Inflammatory macrophage treated with lipopolysaccharide for 1 hour (primary cell): ENCODE measurements at places on chromosomes 5 and 9.
A peak's percentile ranks its signal among the peaks of the same experiment; 100 is the strongest.

GRCh38 chr5:73783828-73784227, 157.8 kb downstream of the ARHGEF28 start:
- DNase-seq: peak; percentile 78

GRCh38 chr9:70362952-70363351, 51.5 kb downstream of the KLF9 start:
- no peak for DNase-seq

GRCh38 chr5:139271201-139272027, 22.1 kb upstream of the MATR3 start:
- no peak for DNase-seq

- no peak for DNase-seq
Observed at GRCh38 chr9:89436326-89436725, 61.6 kb downstream of the SEMA4D start.

GRCh38 chr9:69140123-69140735, 33.8 kb upstream of the TJP2 start:
- no peak for DNase-seq

DNA sequence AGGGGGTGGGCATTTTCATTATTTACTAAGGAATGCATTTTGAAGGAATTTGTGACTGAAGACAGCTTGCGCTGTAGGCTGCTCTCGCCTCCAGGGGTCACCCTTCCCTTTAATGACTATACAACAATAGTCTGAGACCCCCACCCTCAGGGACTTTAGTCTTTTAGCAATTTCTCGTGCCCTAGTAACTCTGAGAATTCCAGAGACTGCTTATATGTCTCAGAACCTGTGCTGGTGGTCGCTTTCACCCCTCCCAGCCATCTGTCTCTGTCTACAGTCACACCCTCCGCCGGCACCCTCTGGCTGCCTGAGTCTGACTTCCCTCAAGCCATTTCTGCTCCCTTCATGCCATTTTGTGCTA, 671.4 kb downstream of the NR2F1-AS1 start:
- DNase-seq: no peak

GRCh38 chr5:154015071-154015693, 23.5 kb downstream of the FAM114A2 start:
- no peak for DNase-seq

DNA sequence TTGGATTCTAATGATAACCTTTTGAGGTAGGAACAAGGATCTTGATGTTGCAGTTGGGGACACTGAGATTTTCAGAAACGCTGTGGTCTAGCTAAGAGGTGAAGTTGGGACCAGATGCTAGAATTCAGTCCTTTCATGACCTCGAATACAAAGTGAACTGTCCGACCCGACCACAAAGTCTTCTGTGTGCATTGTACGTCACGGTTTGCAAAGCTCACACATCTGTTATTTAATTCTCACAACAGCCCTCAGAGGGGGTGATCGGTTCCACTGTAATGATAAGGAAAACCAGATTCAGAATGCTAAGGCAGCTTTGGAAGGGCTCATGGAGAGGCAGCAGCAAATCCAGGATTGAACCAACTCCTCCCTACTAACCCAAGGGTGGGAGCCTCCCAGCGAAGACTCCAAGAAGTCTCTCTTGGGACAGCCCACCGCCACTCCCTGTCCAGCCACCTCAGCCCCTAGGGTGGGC, 16.6 kb upstream of the KIF12 start:
- no peak for DNase-seq

- no peak for DNase-seq
Observed at GRCh38 chr5:15993334-15993733, 186.3 kb downstream of the MARCHF11 start.

DNA sequence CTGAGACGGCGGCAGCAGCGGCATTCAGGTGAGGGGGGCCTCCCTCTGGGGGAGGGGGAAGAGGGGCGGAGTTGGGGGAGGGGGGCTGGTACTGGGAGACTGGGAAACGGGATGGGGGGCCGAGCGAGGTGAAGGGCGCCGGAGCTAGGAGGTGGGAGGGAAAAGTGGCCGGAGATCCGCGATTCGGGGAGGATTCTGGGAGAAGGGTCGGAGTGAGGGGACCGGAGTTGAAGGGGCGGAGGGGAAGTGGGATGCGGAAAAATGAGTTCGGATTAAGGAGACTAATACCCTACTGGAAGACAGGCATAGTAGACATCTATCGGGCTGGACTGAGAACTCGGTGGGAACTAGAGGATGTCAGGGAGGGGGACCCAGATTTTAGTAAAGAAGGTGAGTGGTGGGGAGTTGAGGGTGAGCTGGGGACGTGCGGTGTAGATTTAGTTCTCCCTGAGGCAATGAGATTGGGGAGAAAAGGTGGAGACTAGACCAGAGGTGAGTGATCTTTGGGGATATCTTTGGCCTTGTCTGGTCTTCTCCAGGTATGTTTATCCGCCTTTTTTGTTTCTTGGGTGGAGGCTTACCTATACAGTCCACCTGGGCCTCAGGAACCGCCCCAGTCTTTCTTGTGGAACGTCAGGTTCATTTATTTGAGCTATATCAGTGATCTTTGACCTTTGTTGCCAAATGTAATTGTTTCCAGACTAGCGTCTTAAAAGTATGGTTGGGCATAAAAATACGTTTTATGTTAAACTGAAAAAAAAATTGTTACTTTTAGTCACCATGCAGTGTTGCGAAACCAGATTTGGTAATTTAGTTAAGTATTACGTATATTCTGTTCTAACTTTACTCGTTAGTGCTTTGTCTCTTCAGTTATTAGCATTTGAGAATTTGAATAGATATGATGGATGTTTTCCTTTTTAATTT, 632 bp downstream of the UBAP1 start:
- DNase-seq: peak; percentile 93

DNA sequence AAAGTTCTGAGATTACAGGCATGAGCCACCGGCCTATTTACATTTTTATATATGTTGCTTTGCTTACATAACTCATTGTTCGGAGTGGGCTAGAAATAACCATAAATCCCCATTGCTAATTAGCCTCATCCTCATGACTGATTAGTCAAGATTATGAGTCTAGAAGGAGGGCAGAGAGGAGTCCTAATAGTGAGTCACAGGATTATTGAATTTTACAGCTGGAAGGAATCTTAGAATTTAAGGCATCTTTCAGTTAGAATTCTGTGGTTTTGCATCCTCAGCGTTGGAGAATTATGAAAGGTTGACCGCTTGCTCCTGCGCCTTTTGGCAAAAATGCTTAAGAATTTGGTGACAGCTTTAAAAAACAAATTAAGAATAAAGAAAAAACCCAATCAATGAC, 2.6 kb upstream of the PBX3 start:
- no peak for DNase-seq

DNA sequence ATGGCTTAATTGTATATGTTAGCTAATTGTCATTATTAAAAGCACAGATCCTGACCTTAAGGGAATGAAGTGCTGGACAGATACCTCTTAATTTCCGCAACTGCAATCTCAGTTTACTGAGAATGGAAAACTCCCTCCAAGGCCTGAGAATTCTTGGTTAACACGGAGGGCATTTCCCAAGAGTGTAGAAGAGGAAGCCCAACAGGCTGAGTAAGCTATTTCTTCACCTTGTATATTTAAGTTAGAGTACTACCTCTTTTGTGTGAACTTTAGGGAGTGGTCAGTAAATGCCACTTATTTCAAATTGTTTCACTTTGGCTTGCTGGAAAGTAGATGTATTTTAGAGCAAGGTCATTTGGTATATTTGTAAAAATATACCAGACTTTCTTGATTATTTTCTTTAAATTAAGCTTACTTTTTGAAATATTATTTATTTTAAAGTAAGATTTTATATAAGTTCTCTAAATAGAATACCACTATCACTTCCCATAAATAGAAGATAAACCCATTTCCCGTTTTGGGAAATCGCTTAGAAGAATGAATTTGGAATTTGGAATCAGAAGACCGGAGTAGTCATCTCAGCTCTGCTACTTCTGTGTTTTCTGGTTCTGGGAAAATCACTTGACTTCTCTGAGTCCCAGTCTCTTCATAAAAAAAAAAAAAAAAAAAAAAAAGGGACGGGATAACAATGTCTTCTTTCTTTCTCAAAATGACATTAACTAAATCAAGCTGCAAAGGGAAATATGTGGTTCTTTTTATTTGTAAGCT, 26.0 kb upstream of the C9orf72 start:
- peak; percentile 98 for DNase-seq

- DNase-seq: no peak
Observed at GRCh38 chr9:9284201-9284600, 1328.6 kb downstream of the PTPRD start.

DNA sequence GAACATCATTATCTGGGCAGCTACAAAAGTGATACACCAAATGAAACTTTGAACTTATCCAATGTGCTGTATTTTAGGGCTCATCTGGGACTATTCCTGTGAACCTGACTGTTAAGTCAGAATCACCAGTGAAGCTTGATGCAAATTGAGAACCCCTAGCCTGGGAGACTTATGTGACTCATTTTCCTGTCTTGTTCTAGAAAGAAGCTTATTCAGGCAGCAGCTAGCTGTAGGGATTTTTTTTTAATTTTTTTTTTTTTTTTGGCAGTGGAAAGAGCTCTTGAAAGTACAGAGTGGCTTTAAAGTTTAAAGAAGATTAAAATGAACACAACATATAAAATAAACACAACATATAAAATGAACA, 81.1 kb upstream of the TNFAIP8 start:
- DNase-seq: peak; percentile 79

DNA sequence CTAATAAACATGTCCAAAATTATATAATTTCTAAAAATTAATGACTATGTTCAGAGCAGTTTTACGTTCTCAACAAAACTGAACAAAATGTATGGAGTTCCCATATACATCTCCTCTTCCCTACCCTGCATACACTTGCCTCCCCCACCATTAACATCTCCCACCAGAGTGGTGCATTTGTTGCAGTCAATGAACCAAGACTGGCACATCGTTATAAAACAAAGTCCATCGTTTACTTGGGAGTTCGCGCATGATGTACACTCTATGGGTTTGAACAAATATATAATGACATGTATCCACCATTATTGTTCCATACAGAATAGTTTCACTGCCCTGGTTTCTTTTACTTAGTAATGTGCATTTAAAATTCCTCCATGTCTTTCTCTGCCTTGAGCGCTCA, 130.1 kb downstream of the APBA1 start:
- no peak for DNase-seq

DNA sequence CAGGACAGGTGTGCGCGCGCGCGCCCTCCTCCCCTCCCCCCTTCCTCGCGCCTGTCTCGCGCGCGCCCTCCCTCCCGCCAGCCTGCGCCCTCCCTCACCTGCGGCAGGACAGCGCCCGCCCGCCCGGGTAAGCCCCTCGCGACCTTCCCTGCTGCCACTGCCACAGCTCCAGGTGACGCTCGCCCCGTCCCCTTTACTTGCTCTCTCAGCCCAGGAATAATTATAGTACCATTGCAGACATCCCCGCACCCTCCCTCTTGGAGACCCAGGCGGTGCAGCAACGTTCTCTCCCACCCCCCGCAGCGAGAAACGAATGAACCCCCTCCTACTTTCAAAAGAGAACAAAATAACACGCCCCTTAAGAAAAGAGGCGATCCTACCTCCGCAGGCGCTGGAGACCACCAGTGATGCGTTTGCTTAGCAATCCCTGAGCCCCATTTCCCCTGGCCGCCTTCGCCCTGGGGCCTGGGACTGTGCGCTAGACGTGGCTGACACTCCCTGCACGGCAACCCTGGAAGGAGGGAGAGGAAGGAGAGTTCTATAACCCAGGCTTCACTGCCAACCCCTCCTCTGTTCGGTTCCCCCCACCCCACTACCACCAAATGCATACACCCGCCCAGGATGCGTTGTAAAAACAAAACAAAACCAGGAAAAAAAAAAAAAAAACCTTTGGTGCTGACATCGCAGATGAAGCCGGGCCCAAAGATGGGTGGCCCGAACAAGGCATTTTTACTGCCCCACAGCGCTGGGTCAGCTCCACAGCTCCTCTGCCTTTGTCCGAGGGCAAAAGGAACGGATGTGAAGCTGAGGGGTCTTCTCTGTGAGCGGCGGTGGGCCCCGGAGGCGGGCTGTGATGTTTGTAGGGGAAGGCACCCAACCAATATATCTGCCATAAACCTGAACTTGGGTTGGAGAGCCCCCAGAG, 5.6 kb upstream of the PURA start:
- no peak for DNase-seq

DNA sequence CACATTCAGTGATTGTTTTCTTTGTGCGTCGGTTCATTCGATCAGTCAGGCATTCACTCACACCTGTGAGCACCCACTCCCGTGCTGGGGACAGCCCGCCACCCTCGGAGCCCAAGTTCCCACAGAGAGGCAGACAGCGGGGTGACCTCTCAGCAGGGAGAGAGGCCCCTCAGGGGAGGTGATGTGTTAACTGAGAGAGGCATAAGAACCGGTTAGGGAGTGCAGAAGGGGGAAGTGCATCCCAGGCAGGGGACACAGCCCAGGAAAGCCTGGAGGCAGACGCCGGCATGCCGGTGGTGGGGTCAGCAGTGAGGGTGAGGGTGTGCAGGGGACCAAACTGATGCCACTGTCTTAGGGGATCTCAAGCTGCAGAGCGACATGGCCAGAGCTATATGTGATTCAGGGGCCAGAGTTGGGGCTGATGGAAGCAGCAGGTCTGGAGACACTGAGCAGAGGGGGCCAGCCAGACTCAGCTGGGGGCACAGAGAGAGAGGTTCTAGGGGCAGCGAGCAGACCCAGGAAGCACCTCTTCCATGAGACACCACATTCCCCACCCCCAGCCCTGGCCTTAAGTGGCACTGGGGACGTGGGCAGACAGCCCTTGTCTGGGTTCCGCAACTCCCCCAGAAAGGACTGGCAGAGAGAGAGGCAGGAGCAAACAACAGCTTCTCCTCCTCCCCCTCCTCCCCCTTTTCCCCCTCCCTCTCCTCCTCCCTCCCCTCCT, 35.9 kb downstream of the HK3 start:
- no peak for DNase-seq

DNA sequence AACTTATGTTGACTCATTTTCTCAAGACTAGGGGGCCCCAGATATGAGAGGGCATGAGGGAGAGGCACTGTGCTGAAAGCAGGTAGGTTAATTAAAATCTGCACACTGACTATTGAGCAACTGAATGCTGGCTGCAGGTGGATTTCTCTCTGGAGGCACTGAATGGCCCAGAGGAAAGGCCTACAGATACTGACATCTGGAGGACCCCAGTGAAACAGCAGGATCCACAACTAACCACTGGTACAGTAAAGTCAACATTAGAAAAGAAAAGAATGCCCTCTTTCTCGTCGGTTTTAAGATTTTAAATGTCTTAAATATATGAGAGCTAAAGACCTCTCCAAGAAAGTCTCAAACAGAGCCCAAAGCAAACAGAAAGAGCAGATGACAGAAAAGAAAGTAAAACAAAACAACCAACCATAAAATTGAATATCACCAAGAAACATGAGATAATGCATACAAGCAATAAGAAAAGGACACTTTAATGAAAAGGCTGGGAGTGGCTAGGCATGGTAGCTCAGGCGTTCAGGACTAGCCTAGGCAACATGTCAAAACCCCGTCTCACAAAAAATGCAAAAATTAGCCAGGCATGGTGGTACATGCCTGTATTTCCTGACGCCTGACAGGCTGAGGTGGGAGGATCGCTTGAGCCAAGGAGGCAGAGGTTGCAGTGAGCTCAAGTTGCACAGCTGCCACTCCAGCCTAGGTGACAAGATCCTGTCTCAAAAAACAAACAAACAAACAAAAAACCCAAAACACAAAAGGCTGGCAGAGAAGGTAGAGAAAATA, 43.3 kb downstream of the PUM3 start:
- no peak for DNase-seq

GRCh38 chr9:97508852-97509251, 7.4 kb downstream of the TMOD1 start:
- no peak for DNase-seq

GRCh38 chr5:101306391-101307137, 403.5 kb upstream of the ST8SIA4 start:
- DNase-seq: no peak

- no peak for DNase-seq
Observed at GRCh38 chr5:160657622-160658458, 194.2 kb downstream of the ATP10B start.

- DNase-seq: no peak
Observed at GRCh38 chr9:14301583-14302021, 12.3 kb downstream of the NFIB start.
